ENCODE measurements at places on chromosomes 3 and 15.

DNA sequence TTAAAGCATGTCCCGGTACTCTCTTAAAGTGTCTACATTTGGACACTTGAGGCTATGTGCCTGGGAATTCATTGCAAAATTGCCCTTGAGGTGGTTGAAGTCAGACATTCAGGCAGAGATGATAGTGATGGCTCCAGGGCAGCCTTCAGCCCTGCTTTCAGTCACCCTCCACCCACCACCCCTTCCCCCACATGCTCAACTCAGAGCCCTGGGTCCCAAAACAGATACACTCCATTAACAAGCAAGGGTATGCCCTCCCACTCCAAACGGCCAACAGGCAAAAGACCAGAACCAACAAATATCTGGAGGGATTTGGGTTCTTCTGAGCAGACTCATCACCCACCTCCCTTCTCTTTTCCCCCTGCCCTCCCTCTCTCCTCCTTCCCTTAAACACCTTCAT, 29.9 kb upstream of the VIPR1 start:
- H3K27ac ChIP-seq = no peak overlapping the region
- H3K36me3 ChIP-seq = no peaks in the 10 kb centered on the region
- DNase-seq = no peak
- no peaks in the 10 kb centered on the region for H3K4me1 ChIP-seq

- no peaks in the 10 kb centered on the region for H3K36me3 ChIP-seq
- H3K4me1 ChIP-seq = peaks cover 5% of the 10 kb centered on the region
- no peaks in the 10 kb centered on the region for H3K27me3 ChIP-seq
- no peak for DNase-seq
Measured at GRCh38 chr3:155022896-155023295, 57.2 kb upstream of the MME start.

- peaks cover 30% of the 10 kb centered on the region for H3K4me1 ChIP-seq
- H3K27me3 ChIP-seq = no peaks in the 10 kb centered on the region
- no peak for DNase-seq
Measured at GRCh38 chr3:62238003-62238402, 135.3 kb downstream of the FEZF2 start.

- no peaks in the 10 kb centered on the region for H3K27me3 ChIP-seq
- H3K4me3 ChIP-seq = no peak overlapping the region
- no peak for DNase-seq
Measured at GRCh38 chr3:167976516-167977361, 119.0 kb downstream of the GOLIM4 start.

DNA sequence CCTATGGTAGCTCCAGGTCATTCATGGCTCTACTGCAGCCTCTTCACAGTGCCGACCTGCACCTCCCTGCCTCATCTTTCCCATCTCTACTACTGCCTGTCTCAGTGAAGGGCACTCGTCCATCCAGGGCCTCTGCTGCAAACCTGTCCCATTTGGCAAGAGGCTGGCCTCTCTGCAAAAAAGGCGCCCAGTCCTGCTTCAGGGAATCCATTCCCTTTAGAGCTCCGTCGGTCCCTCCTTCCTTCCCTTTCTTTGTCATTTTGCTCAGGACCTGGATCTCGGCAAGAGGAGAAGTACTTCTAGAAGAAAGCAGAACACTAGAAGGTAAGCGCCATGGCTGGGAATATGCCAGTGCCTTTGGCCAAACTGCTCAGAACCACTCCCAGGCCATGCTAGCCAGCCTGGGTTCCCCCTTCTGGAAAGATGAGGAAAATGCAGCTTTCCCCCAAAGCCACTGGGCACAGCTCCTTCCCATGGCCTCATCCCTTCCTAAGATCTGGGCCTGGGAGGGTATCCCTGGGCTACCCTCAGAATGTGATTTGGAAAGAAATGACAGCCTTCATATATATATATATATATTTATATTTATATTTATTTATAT, 6.4 kb upstream of the ISL2 start:
- no peaks in the 10 kb centered on the region for H3K4me1 ChIP-seq
- no peak overlapping the region for H3K27ac ChIP-seq
- H3K4me3 ChIP-seq = no peak overlapping the region
- DNase-seq = peak; percentile 76
- H3K36me3 ChIP-seq = no peaks in the 10 kb centered on the region

DNA sequence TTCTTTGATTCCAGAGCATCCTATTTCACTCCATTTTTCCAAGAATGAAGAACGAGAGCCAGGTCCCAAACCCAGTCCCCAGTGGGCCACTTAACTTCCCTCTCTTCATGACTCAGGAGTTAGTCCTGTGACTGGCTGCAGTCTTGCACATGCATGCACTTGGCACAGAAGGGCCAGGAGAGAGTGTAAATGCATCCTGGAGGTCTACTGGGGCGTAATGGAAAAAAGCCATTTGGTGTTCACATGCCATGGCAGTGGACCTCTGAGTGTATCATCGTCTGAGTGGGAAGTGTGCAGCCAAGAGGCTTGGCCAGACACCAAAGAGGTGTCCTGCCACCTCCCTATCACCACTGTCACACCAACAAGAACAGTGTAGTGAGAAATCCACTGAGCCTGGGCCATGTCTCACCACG, 15.1 kb upstream of the RFTN1 start:
- peaks cover 5% of the 10 kb centered on the region for H3K4me1 ChIP-seq
- no peaks in the 10 kb centered on the region for H3K27me3 ChIP-seq
- no peak overlapping the region for H3K4me3 ChIP-seq
- H3K27ac ChIP-seq = no peak overlapping the region

GRCh38 chr15:93046721-93047120, 42.3 kb downstream of the RGMA start:
- H3K4me3 ChIP-seq = no peak overlapping the region
- H3K4me1 ChIP-seq = no peaks in the 10 kb centered on the region
- no peaks in the 10 kb centered on the region for H3K27me3 ChIP-seq
- peaks cover 14% of the 10 kb centered on the region for H3K36me3 ChIP-seq

GRCh38 chr3:60598671-60599070, 652.6 kb downstream of the FHIT start:
- DNase-seq = no peak
- no peaks in the 10 kb centered on the region for H3K27me3 ChIP-seq
- H3K36me3 ChIP-seq = no peaks in the 10 kb centered on the region
- no peak overlapping the region for H3K27ac ChIP-seq

GRCh38 chr15:59751552-59752413, 62.7 kb upstream of the BNIP2 start:
- no peak overlapping the region for H3K27ac ChIP-seq
- no peak overlapping the region for H3K4me3 ChIP-seq
- no peaks in the 10 kb centered on the region for H3K27me3 ChIP-seq

GRCh38 chr15:95669146-95669922, 661.2 kb upstream of the NR2F2 start:
- no peaks in the 10 kb centered on the region for H3K27me3 ChIP-seq
- no peaks in the 10 kb centered on the region for H3K36me3 ChIP-seq
- H3K27ac ChIP-seq = no peak overlapping the region

DNA sequence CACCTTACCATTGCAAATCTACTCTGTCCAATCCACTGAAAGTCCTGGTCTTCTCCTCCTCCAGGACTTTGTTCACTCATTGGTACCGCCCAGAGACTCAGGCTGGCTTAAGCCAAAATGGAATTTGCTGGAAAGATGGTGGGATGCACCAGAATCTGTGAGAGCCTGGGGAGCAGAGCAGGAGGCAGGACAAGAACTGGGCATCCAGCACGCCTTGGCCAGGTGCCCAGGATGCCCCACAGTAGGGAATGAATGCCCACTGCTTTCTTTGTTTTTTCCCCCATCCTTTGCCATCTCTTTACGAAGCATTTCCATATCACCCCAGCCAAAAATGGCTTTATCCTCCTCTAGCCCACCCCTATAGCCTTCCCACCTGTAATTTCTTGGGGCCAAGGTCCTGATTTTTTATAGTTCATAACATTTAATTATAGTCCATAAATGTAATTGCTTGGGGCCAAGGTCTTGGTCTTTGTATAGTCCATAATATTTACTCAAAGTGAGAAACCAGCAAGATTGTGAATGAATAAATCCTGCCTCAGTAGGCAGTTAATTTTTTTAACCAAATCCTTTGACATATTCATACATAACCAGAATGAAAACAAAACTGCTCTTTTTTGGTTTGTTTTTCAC, 23.3 kb upstream of the IREB2 start:
- no peak overlapping the region for H3K27ac ChIP-seq
- H3K36me3 ChIP-seq = no peaks in the 10 kb centered on the region
- H3K4me3 ChIP-seq = no peak overlapping the region
- H3K27me3 ChIP-seq = no peaks in the 10 kb centered on the region
- DNase-seq = no peak

- DNase-seq = no peak
- H3K27me3 ChIP-seq = no peaks in the 10 kb centered on the region
- no peak overlapping the region for H3K27ac ChIP-seq
- no peak overlapping the region for H3K4me3 ChIP-seq
- H3K36me3 ChIP-seq = no peaks in the 10 kb centered on the region
Measured at GRCh38 chr3:43753741-43754715, 63.3 kb downstream of the ABHD5 start.

DNA sequence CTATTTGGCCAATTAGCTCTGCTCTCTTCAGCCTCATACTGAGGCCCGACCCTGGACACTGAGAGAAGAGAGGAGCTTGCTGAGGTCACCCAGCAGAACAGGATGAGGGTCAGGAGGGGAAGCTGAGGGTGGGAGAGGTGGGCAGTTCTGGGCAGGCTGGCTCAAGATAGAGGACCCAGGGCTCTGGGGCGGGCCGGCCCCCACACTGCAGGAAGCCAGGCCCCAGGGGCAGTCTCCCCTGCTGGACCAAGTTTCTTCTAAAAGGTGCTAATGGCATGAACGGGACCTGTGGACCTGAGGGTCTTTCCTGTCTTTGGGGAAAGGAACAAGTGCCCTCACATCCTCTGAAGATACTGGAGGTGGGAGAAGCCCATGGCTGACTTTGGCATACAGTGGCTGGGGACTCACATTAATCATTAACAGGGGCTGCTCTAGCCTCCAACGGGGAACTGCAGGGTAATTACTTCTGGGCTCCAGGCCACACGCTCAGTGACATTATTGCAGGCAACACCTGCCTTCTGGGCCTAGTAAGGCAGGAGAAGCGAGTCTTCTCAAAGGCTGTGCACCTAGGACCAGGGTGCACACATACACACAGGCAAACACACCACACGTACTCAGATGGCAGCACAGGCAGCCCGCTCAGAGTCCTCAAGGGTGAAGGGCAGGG, 10.6 kb downstream of the HCN4 start:
- no peak for DNase-seq
- H3K4me3 ChIP-seq = no peak overlapping the region
- no peaks in the 10 kb centered on the region for H3K4me1 ChIP-seq
- no peak overlapping the region for H3K27ac ChIP-seq
- H3K27me3 ChIP-seq = no peaks in the 10 kb centered on the region
- H3K36me3 ChIP-seq = no peaks in the 10 kb centered on the region

- no peak overlapping the region for H3K27ac ChIP-seq
- no peak overlapping the region for H3K4me3 ChIP-seq
- no peaks in the 10 kb centered on the region for H3K36me3 ChIP-seq
- H3K4me1 ChIP-seq = peaks cover 13% of the 10 kb centered on the region
- DNase-seq = no peak
Measured at GRCh38 chr3:16842272-16843270, 42.2 kb upstream of the PLCL2 start.

- no peak overlapping the region for H3K27ac ChIP-seq
- no peak for DNase-seq
- no peaks in the 10 kb centered on the region for H3K36me3 ChIP-seq
Measured at GRCh38 chr3:14120111-14120920, 4.4 kb downstream of the CHCHD4 start.

- H3K36me3 ChIP-seq = no peaks in the 10 kb centered on the region
- H3K27me3 ChIP-seq = no peaks in the 10 kb centered on the region
Measured at GRCh38 chr3:120196333-120196732, 88.7 kb downstream of the GPR156 start.

- H3K4me3 ChIP-seq = no peak overlapping the region
- no peak overlapping the region for H3K27ac ChIP-seq
- no peaks in the 10 kb centered on the region for H3K27me3 ChIP-seq
- no peak for DNase-seq
- H3K4me1 ChIP-seq = no peaks in the 10 kb centered on the region
Measured at GRCh38 chr3:160106905-160107861, 118.0 kb upstream of the C3orf80 start.

DNA sequence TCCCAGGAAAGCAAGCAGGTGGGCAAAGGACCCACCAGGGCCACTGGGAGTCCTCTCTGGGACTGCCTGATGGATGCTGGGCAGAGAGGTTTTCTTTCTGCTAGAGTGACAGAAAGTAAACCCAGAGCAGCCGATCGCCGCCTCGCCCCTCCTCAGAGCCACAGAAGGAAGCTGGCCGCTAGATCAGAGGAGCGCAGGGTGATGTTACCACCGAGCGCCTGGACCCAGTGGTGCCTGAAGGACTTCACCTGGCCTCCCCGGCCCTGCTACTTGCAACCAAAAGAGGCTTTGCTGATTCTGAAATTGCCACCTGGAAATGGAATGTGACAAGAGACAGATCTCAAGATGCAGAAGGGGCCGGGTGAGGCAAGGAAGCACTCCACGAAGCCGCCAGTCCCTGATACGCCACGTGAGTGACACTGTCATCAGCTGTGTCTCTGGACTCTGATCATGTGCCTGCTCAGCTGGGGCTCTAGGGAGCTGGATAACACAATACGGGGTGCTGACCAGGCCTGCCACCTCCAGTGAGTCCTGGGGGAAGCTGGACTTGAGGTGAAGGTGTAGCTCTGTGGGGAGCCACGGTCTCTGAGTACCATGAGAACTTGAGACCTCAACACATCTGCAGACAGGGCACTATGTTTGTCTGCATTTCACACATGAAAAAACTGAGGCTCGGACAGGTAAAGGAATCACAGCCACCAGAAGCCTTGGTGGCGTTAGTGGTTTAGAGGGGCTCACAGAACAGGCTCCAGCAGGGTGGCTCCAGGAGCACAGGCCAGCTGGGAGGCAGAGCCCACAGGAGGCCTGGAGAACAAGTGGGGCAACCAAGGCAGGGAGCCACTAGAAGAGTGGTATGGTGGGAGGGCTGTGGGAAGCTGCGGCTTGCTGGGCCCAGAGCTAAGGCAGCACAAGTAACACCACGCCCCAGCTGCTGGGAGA, 137.9 kb upstream of the PRR20G start:
- no peaks in the 10 kb centered on the region for H3K36me3 ChIP-seq
- no peak overlapping the region for H3K4me3 ChIP-seq
- H3K4me1 ChIP-seq = peaks cover 50% of the 10 kb centered on the region
- H3K27me3 ChIP-seq = no peaks in the 10 kb centered on the region
- no peak for DNase-seq

DNA sequence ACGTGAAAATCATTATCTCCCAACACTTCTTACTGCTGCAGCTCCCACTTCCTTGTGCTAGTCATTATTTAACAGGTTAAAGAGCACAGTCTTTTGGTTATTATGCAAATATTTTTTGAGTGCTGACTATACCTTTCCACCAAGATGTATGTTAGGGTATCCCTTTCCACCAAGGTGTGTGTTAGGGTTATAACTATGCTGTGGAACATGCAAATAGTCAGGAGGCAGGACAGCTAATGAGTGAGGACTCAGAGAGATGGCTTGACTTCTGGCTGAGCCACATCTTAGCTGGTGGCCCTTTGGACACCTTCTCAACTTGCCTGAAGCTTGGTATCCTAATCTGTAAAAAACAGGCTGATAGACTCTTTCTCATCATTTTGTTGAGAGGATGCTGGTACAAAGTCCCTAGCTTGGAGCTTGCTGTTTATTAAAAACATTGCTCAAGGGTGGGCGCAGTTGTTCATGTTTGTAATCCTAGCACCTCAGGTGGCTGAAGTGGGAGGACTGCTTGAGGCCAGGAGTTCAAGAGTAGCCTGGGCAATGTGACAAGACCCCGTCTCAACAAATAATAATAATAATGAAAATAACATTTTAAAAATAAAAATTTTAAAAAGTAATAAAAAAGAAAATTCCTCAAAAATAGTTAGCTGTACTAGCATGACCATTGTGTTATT, 160.5 kb upstream of the ADAMTS9 start:
- no peak for DNase-seq
- no peak overlapping the region for H3K27ac ChIP-seq
- no peaks in the 10 kb centered on the region for H3K4me1 ChIP-seq
- H3K4me3 ChIP-seq = no peak overlapping the region

- no peak overlapping the region for H3K4me3 ChIP-seq
- no peaks in the 10 kb centered on the region for H3K27me3 ChIP-seq
- no peak overlapping the region for H3K27ac ChIP-seq
- DNase-seq = no peak
- no peaks in the 10 kb centered on the region for H3K36me3 ChIP-seq
Measured at GRCh38 chr3:68999605-69000004, 13.9 kb downstream of the EOGT start.
